ENCODE measurements at places on chromosomes 4 and X.

DNA sequence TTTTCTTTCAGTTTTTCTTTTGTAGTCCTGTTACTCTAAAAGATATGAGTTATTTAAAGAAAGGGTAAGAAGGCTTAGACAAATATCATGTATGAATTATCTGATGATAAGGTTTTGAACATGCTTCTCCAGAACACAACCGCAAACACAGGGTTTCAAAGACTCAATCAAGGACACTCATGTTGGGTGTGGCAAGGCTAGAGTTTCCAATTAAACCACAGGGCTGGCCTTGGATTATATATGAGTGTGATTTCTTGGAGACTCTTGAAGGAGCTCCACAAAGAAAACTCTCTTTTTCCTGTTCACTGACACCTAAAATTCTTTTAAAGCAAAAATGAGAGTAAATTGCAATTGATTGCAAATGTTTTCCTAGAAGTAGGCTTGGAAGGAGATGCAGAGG lies 110.1 kb upstream of the PDLIM3 start:
- no peak for DNase-seq

DNA sequence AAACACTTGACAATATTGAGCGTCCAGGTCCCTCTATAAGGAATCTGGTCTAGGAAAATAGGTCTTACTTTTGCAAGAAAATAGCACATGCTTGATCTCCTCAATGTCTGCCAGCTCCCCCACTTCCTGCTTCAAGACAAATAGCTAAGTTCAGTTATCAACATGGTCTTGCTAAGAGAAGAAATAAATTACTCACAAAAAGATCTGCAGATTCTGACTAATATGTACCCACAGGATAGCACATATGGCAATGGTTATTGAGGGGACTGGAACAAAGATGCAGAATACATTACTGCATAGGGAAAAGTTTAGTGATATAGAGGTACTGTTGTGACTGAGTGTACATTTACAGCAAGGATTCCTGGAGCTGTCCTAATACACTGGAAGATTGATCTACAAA lies 457.5 kb upstream of the GRID2 start:
- no peak for DNase-seq

DNA sequence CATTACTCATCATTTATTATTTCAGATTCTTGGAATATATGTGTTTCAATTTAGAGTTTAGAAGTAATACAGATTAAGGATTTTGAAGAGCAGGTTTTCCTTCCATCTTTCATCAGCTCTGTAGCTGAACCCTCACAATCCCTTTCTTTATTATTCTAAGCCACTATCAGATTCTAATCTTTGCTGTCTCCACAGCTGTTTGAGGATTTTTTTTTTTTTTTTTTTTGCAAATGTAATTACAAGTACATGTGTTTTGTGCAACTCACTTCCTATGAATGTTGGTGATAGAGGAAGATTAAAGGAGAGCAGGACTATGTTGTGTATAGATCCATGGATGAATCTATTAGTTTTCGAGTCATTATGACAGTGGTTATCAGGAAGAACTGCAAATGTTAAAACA lies 87.4 kb upstream of the TENM3 start:
- no peak for DNase-seq

- DNase-seq, result peak; percentile 1
Observed at GRCh38 chr4:76803522-76803921, 94.4 kb downstream of the SOWAHB start.

- DNase-seq, result no peak
Observed at GRCh38 chr4:113593400-113594230, 167.9 kb downstream of the CAMK2D start.

- no peak for DNase-seq
Observed at GRCh38 chr4:140635606-140636005, 66.8 kb upstream of the UCP1 start.

- no peak for DNase-seq
Observed at GRCh38 chr4:184806229-184806550, 19.6 kb downstream of the ACSL1 start.

- no peak for DNase-seq
Observed at GRCh38 chrX:7021991-7022390, 125.5 kb upstream of the STS start.

DNA sequence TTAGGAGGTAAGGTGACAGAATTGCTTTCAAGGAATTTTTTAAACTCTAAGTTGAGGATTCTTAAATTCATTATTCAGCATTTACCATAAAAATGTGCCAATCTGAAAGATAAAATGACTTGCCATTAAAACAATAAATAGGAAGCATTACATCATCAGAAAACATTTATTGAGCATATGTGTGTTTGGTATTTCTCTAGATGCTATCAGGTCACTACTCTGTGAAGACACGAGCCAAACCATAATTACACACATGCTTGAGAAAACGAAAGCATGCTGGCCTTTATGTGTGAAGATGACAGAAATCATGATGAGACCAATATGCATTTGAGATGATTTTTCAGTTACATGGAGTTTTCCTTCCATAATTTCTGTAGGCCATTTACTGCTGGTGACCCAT lies 12.3 kb upstream of the IL21 start:
- DNase-seq, result no peak

DNA sequence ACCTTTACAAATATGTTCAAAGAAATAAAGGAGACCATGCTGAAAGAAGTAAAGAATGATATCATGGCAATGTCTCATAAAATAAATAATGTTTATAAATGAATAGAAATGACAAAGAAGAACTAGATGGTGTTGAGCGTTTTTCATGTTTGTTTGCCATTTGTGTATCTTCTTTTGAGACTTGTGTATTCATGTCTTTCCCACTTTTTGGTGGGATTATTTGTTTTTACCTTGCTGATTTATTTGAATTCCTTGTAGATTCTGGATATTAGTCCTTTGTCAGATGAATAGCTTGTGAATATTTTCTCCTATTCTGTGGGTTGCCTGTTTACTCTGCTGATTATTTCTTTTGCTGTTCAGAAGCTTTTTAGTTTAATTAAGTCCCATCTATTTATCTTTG lies 732.4 kb downstream of the FAT4 start:
- DNase-seq, result no peak

- DNase-seq, result no peak
Observed at GRCh38 chr4:76125816-76126215, 22.4 kb downstream of the NUP54 start.

GRCh38 chrX:153400146-153401132 lies 711 bp downstream of the PNMA6E start:
- DNase-seq, result no peak

DNA sequence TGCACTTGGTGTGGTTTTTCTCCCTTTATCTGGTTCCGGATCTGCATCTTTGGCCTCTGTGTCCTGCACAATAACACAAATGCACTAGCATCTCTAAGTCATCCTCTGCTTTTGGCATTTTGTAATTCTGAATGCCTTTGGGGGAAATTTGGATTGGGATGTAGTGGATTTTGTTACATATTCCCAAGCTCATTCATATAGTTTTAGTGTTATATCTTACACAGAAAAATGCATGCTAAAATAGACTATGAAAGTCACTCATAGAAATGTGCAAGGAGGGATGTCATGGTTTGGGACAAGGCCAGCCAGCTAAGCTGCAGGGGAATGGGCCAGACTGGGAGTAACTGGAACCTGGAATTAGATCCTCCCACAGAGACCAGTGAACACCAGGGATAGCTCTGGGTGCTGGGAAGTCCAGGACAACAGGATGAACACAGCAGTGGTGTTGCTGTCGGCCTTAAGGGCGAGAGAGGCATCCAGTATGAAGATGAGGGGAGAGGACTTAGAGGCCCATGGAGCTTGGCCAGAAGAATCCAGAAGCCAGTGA lies 20.1 kb downstream of the ENPP6 start:
- DNase-seq, result no peak

GRCh38 chrX:129449148-129449547 lies 74.1 kb downstream of the SMARCA1 start:
- DNase-seq, result no peak

- no peak for DNase-seq
Observed at GRCh38 chr4:162499478-162499877, 335.7 kb upstream of the FSTL5 start.

DNA sequence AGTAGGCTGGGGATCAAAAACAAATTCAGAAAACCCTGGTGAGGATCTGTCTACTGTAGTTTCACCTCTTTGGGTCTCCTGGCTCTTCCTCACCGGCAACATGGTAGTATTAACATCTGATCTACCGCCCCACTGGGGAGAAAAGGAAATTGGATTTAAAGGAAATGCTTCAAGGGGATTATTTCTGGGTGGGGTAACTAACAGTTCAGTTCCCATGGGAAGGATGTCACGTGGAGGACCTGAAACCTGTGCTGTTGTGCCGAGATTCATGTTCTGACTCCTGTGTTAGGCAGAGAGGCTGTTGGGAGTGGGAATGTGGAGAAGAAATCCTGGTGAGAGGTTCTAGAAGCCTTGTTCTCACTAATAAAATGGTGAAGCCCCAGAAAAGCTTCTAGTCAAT lies 254.4 kb downstream of the BCOR start:
- DNase-seq, result no peak

GRCh38 chrX:119290476-119290875 lies 54.4 kb downstream of the PGRMC1 start:
- DNase-seq, result no peak

DNA sequence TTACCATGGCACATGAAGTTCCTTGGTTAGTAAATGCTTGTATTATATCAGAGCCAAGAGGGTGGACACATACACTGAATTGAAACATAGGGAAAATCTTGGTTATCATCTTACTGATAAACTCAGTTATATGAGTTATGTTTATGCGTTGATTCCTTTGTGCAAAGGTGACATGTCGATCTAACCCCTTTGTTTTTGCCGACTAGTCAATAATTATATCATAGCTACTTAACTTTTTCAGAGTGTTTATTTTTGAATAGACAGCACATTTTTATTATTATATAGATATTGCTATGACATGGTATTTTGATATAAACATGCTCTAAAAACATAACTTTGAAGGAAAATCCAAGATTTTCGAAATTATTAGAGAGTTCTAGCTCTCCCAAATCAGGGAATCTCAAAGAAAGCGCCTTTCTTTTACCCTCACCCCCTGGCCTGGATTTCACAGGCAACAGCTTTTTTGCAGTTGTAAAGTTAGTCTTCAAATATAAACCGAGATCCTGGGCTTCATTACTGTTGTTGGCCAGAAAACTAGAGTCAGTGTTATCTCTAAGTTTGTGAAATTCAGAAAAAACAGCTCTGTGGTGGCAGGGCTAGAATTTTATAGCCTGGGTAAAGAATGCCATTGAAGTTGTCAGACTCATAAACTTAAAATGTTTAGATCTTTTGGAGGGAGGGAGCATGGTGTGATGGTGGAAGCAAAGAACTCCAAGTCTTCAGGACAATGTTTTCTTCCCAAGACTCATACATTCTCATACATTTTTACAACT lies 45.8 kb upstream of the PITX2 start:
- DNase-seq, result no peak

DNA sequence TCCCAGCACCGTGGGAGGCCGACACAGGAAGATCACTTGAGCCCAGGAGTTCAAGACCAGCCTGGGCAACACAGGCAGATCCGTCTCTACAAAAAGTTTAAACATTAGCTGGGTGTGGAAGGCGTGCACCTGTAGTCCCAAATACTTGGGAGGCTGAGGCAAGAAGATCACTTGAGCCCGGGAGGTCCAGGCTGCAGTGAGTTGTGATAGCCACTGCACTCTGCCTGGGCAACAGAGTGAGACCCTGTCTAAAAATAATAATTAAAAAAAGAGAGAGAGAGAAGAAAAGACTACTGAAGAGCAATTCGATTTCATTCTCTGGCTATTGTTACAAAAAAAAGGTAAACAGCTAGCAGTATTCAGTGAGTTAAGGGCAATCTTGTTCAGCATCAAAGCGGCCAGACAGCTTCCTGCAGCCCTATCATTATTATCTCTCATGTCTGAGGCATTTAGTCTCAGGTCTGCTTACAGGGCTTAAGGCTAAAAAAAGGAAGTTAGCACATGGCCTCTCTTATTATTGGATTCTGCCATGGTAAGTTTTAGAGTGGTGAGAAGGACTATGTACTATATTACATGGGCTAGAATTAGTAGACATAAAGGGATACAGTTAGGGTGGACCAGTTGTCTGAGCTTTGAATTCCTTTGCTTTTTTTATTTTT lies 37.9 kb downstream of the ARHGEF6 start:
- DNase-seq, result no peak

DNA sequence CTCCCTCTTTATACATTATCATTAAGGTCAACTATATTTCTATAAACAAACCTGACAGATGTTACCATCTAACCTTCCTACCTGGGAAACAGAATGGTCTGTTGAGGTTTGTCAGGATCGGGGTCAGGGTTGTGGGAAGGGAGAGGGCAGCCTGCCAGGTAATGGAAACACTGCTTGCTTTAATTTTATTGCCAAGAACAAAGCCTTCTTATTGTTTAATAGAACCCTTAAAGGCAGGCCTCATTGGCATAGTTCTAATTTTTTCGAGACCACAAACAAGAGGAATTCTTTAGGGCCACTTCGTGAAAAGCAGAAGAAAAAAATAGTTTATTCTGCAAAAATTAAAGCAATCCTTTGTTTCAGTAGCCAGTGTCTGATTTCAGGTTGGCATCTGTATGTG lies 113.2 kb downstream of the MID1 start:
- no peak for DNase-seq

GRCh38 chrX:43750248-43750676 lies 94.2 kb downstream of the MAOA start:
- DNase-seq, result peak; percentile 53

GRCh38 chr4:86497131-86497530 lies 97.0 kb upstream of the PTPN13 start:
- DNase-seq, result no peak

DNA sequence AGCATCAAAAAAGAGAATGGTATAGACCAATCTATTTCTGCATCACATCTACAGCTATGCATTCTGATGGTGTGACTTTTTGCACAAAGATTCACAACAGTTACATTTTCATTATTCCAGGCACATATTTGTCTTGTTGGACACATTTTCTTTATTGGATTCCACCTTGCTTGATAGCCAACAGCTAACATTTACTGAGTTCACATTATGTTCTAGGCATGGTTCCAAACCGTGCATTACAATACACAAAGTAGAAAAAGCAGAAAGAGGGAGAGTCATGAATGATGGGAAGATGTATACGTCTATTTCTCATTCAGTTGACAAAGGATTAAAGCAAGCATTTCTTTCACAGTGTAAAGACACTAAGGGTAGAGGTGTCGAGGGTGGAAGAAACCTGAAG lies 22.9 kb upstream of the CLGN start:
- no peak for DNase-seq

GRCh38 chrX:16771483-16772398 lies 14.5 kb upstream of the TXLNG start:
- peak; percentile 94 for DNase-seq

DNA sequence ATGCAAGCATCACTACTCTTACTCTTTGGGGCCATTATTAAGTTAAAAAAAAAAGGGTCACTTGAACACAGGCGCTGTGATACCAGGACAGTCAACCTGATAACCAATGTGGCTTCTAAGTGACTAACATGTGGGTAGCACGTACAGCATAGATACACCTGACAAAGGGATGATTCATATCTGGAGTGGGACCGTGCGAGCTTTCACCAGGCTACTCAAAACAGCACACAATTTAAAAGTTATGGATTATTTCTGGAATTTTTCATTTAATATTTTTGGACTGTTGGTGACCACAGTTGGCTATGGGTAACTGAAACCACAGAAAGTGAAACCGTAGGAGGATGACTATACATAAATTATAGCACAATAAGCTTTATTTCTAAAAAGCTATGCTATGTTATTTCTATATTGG lies 113.8 kb upstream of the STIM2 start:
- DNase-seq, result no peak

GRCh38 chrX:68835468-68835867 lies 6.6 kb downstream of the EFNB1 start:
- DNase-seq, result no peak

Measured in NCI-H2227 treated with DMSO at 0.1 percent for 48 hours (cell line).